Activated CD4-positive, alpha-beta T cell treated with anti-CD3 and anti-CD28 coated beads for 48 hours (primary cell): ENCODE measurements at places on chromosomes 4 and X.
A peak's percentile ranks its signal among the peaks of the same experiment; 100 is the strongest.

DNA sequence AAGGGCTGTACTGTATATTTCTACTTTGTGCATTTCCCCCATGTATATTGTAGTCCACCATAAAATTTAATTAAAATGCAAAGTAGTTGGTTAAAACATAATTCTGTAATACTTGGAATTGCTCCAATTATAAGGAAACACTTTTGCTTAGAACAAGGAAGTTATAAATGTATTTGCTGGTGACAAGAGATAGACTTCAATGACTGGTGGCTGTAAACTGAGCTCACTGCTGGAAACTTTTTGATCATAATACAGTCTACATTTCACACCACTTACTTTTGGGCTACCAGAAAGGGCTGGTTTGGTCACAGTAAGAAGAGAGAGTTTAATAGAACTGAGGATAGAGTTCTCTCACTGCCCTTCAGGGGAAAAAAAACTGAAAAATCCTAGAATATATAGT lies 32.7 kb downstream of the DCAF8L2 start:
- DNase-seq: no peak

DNA sequence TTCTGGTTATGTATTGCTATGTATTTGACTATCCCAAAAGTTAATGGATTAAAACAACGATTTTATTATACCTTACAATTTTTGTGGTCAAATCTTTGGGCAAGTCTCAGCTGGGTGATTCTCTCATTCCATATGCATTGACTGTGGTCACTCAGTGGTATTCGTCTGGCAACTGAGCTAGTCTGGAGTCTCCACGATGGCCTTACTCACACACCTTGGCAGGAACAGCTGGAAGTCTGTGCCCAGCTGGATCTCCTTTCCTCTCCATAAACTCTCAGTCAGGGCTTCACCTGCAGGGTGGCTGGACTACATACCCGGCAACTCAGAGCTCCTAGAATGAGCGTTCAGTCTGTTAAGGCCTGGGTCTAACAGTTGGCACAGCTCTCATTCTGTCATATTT lies 141.1 kb upstream of the WDFY3 start:
- no peak for DNase-seq

GRCh38 chrX:68416592-68416991 lies 16.7 kb downstream of the OPHN1 start:
- no peak for DNase-seq

DNA sequence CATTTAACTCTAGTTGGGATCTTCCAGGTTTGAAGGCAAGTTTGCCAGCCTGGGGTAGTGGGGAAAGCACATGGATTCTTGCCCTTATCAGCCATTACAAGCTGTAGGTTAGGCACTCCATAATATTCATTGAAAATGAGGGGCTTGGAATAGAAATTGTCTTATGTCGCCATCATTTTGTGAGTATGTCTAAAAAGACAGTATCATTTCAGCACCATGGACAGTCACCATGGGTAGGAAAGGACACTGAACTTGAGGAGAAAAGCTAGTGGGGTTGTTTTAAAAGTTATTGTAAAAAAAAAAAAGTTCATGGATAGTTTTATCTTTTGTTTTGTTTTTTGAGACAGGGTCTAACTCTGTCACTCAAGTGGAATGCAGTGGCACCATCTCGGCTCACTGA lies 356.1 kb downstream of the HNRNPD start:
- DNase-seq: no peak

GRCh38 chr4:24032371-24032989 lies 142.6 kb upstream of the PPARGC1A start:
- DNase-seq: no peak

DNA sequence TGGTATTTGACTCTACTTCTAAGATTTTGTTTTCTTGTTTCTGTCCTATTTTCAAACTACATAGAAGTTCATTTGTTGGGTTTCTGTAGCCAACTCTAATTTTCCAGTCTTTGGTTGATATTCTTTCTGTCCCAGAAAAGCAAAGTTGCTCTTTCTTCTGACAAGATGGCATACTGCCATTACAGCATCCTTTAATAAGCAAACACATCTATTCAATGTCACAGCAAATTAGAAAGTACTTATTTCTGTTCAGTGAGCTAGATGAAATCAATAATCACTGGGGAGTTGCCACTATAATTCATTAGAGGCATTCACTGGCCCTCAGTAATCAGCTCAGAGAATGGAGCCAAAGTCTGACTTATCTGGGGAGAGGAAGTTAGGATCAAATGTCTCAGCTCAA lies 1258.0 kb upstream of the IGFBP7 start:
- no peak for DNase-seq

GRCh38 chr4:138037696-138038095 lies 204.5 kb downstream of the SLC7A11 start:
- no peak for DNase-seq

DNA sequence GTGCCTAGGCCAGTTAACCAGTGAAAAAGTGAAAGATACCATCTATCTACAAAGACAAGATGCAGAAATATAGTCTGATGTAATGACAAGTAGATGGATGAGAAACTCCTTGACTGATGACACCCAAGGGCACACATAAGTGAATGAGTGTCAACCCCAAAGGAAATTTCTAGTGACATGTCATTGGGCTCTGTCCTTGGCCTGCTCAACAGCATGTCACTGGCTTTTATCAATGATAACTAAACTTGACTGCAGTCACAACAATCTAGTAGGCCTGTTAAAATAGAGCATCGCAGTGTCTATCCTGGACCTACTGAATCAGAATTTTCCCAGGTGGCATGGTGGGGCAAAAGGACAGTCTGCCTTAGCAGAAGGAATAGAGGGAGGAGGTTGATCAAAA lies 155.8 kb downstream of the TSPAN5 start:
- no peak for DNase-seq

GRCh38 chrX:74119016-74119910 lies 184.7 kb upstream of the ZCCHC13 start:
- no peak for DNase-seq

DNA sequence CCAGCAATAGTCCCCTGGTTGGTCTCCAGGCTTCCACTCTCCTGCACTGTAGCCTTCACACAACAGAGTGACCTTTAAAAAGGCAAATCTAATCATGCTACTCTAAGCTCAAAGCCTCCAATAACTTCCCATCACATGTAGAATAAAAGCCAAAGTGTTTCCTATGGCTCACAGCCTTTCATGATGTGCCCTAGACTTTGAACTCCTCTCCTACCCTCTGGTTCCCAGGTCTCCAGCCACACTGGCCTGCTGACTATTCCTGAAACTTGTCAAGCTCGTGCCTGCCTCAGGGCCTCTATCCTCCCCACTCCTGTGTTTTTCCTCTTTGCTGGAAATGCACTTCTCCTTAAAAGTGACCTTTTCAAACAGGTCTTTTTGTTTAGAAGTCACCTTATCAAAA lies 3.1 kb downstream of the MANBA start:
- DNase-seq: no peak

DNA sequence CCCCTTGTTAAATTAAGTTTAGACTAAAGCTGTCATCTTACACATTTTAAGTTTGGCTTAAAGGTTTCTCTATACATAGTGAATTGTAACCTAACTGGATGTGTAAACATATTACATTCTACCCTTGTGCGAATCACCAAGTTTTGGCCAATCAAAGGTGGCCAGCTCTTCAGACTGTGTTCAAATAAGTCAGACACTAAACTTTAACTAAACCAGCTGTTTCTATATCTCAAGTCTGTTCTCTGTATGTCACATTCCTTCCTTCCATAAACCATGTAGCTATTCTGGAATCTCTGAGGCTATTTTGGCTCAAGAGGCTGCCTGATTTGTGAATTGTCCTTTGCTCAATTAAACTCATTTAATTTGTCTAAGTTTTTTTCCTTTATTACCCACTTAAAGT lies 6.7 kb downstream of the SULT1B1 start:
- DNase-seq: no peak

- DNase-seq: no peak
These were observed 275.4 kb upstream of the SFRP2 start for GRCh38 chr4:154064244-154064643.

- peak; percentile 10 for DNase-seq
These were observed 351.9 kb upstream of the FTHL17 start for GRCh38 chrX:31423609-31424189.

- DNase-seq: no peak
These were observed 37.0 kb downstream of the GUCY1A1 start for GRCh38 chr4:155703486-155704247.

DNA sequence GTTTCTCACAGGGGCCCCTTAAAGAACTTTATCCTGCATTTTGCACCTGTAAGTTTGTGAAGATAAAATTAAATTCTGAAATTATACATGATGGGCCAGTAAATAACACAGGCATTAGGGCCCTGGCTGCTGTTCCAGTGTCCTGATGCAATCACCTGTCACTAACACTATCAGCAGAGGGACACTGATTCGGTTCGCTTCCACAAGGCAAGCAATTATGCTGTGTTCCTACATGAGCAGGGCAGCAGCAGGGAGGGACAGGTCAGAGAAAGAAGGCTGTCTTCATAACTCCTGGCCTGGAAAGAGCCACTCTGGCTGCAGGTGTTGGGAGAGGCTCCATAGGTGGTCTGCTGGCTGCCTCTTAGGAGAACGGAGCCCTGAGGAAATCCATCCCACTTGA lies 487.3 kb downstream of the MID1IP1 start:
- DNase-seq: no peak

- DNase-seq: no peak
These were observed 164.5 kb downstream of the FHIP1A start for GRCh38 chr4:151573474-151573873.

GRCh38 chr4:133776961-133777360 lies 424.6 kb downstream of the PABPC4L start:
- no peak for DNase-seq

GRCh38 chr4:10803713-10804343 lies 119.3 kb upstream of the CLNK start:
- DNase-seq: no peak

DNA sequence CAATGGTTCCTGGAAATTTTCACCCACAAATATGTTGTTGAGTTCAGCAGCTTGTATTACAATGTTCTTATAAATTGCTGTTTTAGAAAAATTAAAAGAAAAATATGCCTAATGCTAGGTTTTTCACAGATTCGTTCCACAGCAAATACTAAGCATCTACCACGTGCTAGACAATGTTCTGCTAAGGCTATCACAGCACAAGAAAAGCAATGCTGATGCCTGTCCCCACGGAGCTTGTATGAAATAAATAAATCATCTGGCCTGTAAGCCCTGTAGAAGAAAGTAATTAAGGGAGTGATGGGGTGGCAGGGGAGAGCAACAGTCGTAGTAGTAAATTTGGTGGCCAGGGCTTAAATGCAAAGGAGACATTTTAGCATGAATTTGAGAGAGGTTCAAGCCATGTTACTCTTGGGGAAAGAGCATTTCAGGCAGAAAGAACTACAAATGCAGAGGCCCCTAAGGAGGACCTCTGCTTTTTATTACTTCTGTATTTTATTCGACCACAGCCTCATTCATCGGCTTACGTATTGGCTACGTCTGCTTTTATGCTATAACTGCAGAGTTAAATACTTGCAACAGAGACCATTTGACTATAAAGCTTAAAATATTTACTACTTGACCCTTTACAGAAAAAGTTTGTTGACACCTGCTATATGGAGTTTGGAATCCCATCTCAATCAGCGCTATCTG lies 36.3 kb downstream of the ARAP2 start:
- DNase-seq: no peak

- DNase-seq: no peak
These were observed 761 bp downstream of the CLRN2 start for GRCh38 chr4:17515445-17516407.

- no peak for DNase-seq
These were observed 9.8 kb downstream of the SRP72 start for GRCh38 chr4:56477192-56477702.

DNA sequence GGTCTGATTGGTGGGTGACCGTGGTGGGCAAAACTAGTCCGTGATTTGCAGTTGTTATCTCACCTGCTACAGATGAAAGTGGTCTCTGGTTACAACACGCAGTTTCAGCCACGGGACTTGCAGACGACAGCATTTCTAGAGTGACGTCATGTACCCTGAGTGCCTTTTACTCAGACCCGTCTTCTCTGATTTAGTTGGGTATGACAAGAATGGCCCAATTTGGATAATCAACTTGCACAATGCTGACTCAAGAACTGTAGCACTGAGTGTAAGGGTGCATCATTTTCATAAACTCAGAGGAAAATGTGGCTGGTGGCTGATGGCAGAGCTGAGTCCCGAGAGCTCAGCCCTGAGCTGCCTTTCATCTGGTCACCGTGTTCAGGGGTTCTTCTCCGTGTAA lies 281.4 kb upstream of the FRG1 start:
- no peak for DNase-seq

- peak; percentile 49 for DNase-seq
These were observed 3.0 kb upstream of the CITED1 start for GRCh38 chrX:72308566-72309296.

DNA sequence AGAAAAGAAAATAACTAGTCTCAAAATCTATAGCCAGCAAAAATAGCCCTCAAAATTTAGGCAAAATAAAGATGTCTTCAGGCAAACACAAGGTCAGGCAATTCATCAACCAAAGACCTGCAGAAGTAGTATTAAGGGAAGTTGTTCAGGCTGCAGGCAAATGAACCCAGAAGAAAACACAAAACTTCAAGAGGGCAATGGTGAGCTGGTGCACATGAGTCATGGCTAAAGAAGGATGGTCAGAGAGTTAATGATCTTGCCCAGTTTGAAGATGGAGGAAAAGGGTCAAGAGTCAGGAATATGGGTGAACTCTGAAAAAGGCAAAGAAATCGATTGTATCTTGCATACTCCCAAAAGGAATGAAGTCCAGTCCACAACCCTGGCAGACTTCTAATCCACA lies 83.1 kb upstream of the FAT4 start:
- no peak for DNase-seq

- DNase-seq: no peak
These were observed 50.4 kb downstream of the APOO start for GRCh38 chrX:23857363-23857762.

DNA sequence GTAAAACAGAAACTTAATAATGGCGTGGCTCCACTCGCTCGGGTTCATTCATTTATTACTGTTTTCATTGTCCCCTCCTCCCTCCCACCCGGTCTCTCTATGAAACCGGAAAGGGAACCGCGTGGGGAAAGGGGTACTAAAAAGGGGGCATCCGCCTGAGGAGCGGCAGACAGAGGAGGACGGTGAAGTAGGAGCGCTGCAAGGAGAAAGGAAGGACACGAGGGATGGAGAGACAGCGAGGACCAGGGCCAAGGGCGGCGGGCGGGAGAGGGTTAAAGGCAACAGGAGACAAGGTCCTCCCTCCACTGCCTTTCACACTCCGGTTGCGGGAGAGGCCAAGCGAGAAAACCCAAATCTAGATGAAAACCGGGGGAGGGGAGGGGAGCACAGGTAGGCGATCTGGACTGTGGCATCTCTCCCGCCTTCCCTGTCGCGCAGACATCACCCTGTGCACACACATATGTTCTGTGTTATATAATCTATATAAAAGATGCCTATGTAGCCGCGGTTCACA lies 829 bp downstream of the ELOVL6 start:
- peak; percentile 73 for DNase-seq

GRCh38 chrX:119479845-119480244 lies 11.6 kb downstream of the SLC25A5 start:
- no peak for DNase-seq
